ENCODE measurements at places on chromosomes 4 and X.

GRCh38 chrX:66233209-66233608 lies 69.2 kb downstream of the HEPH start:
- DNase-seq = no peak

GRCh38 chrX:118254611-118255010 lies 91.3 kb upstream of the WDR44 start:
- peak; percentile 34 for DNase-seq

DNA sequence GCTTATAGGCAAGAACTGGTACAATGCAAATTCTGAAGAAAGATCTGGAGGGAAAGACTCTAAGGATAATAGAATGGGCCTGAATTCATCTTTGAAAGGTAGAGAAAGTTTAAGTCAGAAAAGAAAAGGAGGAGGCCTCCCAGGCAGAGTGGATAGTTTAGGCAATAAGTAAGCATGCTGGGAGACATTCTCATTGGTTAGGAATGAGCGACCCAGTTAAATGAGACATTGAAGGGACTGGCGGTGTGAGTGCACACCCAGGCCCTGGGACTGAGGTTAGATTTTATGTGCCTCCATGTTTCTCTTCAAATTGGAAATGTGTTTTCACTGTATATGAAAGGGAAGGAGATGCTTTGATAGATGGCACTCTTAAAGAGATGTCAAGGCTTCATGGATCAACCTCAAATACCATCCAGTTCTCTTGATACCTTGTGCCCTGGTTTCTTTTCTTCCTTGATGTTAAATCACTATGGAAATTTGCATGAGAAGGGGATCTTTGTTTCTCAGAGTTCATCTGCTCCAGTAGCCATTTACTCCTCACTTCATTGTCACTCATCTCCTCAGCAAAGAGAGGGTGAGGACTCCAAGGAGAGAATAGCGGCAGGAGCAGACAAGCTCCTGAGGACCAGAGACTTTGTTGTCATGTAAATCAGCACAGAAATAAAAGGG lies 584.2 kb upstream of the INTU start:
- DNase-seq = no peak

- DNase-seq = no peak
Observed at GRCh38 chrX:116236666-116237065, 66.1 kb downstream of the AGTR2 start.

DNA sequence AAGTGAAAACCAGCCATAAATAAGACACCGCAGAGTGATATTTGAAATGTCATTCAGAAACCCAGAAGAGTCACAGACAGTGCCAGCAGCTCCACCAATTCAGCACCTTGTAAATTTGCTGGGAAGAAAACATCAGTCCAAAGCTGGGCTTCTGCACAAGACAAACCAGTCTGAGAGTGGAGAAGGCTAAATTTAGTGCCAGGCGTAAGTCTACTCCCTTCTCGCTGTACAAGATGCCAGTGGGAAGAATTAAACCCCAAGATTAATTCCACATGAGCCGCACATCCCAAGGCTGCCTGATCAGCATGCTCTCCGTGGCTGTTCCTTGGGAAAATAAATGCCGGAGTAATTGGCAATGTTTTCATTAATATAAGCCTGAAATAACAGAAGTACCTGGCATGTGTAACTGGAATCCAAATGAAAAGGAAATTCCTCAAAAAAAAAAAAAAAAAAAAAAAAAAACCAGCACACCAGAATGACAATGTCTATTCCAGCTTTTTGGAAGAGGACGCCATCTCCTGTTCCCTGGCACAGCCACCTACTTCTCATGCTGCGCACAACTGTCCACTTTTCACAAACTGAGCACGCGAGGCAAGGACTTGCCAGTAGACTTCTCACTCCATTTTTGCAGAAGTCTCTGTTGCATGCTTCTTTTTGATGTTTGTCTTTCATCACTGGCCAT lies 95.5 kb downstream of the NSUN7 start:
- no peak for DNase-seq

DNA sequence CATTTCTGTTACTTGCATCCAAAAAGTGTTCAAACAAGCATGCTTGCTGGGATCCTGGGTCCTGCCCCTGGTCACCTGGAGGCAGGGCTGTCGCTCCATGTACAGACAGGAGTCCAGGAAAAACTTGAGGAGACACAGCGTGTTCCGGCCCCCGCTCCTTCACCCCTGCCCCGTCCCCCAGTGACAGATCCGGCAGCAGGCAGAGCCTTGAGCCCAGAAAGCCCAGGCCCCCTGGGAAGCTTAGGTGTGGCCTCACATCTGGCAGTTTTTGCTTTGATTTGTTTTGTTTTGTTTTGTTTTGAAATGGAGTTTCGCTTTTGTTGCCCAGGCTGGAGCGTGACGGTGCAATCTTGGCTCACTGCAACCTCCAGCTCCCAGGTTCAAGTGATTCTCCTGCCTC lies 67.0 kb downstream of the TRMT44 start:
- DNase-seq = no peak

- DNase-seq = no peak
Observed at GRCh38 chr4:154960476-154960875, 179.4 kb downstream of the RBM46 start.

- no peak for DNase-seq
Observed at GRCh38 chrX:136076942-136077341, 70.4 kb upstream of the FHL1 start.

GRCh38 chr4:128241425-128241913 lies 46.1 kb downstream of the PGRMC2 start:
- DNase-seq = peak; percentile 49

GRCh38 chr4:168059251-168059650 lies 33.1 kb upstream of the ANXA10 start:
- DNase-seq = no peak

DNA sequence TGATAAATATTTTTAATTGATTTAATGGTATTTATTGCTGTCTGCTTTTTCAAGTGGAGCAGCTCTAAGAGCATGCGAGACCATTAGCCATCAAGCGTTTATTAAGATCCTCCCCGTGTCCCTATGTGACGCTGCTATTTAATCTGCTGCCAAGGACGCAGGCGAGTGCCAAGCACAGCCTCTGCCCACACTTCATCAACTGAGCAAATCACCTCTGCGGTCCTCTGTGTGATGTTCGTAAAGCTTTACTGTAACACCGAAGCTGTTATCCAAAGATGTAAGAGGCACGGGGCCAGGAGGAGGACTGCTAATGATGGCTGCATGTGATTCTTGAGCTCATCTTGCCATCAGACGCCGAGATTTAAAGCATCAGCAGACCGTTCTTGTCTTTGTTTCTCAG lies 79.5 kb downstream of the STOX2 start:
- DNase-seq = no peak

- DNase-seq = peak; percentile 15
Observed at GRCh38 chr4:23734000-23734399, 155.8 kb downstream of the PPARGC1A start.

- no peak for DNase-seq
Observed at GRCh38 chr4:41542526-41543275, 4.7 kb downstream of the LIMCH1 start.

DNA sequence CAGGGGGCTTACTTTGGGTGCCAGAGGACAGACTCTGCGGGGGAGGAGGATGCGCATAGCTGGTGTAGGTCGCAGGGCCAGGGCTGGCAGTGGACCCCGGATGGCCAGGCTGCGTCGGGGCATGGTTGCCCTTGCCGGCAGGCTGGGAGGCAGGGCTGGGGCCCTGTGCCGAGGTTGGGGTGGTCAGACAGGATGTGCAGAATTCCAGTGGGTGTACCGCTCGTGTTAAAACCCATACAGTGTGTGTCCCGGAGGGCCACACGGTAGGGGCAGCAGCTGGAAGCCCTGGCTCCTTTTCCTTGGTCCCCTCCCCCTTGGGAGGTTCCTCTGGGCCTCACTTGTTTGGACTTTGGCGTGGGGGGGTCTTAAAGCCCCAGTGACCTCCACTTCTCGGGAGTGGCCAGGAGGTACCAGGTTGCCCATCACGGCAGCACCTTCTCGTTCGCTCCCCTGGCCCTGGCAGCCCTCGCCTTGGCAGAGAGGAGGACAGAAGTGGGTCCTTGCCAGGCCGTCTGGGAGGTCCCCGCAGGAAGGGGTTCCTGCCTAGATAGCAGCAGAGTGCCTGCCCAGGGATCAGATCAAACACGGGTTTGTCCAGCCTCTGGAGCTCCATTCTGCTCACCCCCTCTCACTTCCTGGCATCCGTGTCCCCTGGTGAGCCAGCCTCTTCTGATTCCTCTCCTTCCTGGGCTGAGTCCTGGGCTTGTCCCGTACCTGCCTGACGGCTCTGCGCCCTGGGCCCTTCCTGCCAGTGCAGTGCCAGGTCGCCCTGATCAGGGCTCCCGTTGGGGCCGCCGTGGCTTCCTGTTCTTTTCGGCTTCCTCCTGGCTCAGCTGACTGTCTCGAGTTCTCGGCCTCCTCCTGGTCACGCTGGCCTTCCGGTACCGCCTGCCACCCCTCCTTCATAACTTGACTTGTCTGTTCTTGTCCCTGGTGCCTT lies 56.7 kb upstream of the HGFAC start:
- DNase-seq = no peak

DNA sequence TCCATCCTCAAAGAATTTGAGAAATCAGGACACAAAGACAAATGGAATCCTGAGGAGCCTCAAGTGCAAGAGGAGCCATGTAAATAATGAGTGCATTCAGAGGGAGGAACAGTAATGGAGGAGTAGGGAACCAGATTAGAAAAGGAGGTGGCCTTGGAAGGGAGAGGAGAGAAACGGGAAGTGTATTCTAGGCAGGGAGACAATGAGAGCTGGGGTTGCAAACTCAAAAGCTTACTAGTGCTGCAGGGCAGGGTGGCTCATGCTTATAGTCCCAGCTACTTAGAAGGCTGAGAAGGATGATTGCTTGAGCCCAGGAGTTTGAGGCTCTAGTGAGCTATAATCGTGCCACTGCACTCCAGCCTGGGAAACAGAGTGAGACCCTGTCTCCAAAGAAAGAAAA lies 113.2 kb upstream of the LSM6 start:
- no peak for DNase-seq

GRCh38 chr4:144494280-144494679 lies 151.7 kb upstream of the HHIP start:
- no peak for DNase-seq

GRCh38 chr4:101175896-101176676 lies 171.2 kb downstream of the PPP3CA start:
- no peak for DNase-seq

DNA sequence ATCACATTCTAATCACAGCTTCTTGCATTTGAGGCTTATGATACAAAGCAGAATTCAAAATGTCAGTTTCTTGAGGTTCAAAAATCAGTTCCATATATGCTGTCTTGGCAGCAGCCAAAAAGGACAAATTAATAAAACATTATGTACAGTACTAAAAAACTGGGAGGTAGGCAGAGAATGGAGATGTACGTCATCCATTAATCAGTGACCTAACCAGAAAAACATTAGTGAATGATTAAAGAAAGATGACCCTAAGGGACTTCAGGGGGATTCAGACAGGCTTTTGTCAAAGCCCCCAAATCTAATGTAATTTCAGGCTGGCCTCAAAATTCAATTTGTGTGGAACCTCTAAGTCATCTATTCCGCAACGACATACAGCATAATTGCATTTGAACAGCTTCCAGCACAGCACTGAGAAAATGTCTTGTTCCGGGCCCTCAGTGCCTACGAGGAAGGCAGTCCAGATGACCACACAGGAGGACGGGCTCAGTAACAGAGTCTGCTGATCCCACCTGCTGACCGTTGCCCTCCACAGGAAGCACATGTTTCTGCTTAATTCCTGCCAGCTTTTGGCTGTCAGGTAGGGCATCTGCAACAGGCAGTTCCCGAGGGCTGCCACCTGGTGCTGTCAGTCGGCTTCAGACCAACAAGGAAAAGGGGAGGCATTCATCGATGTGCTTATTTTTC lies 83.8 kb upstream of the HHIP start:
- DNase-seq = peak; percentile 18

DNA sequence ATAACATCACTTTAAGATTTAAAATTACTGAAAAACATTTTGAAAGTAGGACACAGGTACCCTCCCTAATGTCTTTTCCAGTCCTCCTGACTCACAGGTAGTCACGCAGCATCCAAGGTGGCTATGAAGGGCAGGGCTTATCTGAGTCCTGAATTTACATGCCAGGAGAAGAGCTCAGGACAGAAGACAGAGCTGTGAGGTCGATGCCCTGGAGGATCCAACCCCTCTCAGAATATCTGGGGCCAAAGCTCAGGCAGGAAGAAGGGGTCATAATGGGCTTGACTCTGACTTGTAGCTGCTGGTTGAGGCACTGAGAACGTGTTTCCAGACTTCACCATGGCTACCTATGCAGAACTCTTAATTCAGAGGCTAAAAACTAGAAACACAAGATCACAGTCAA lies 177.5 kb downstream of the AASDH start:
- DNase-seq = no peak

GRCh38 chr4:83431200-83431599 lies 24.4 kb downstream of the HELQ start:
- DNase-seq = no peak

- no peak for DNase-seq
Observed at GRCh38 chr4:69038582-69038981, 57.7 kb upstream of the UGT2B7 start.

DNA sequence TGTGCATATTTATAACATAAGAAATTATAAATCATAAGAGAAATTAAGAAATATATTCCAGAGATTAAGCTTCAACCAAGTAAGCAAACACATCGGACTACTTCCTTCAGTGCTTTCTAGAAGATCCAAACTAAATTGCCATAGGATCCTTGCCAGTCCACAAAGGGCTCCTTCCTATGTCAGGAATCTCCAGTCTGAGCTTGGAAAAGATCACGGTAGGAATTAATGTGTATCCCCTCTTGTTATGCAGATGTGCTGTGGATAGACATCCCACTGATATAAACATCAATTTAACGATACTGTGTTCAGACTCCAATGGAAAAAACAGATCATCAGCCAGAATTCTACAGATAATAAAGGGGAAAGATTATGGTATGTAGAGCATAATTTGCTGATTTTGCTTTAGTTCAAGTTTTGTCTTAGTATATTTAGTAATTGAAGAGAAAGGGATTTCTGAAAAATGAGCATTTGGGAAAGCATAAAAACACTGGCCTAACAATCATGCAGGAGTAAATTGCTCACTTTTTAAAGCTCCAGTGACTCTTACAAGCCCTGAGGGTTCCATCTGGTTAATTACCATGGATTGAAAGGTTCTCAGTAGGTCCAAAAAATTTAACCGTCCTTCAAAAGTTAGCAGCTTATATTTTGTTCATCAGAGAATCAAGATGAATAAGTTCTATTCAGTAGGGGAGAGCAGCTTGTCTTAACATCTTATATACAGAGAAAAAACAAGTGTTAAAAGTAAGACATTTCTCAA lies 65.9 kb downstream of the HHIP start:
- DNase-seq = no peak
